ENCODE measurements at places on chromosomes 6 and 20. TPM values are rescaled to one million over a fixed set of nuclear protein-coding genes. Genes with fewer than 3 reads are reported as not detected.

- no peak for DNase-seq
Measured at GRCh38 chr6:154481521-154482013, 28.9 kb downstream of the CNKSR3 start.

GRCh38 chr6:56073315-56073714 is 174.1 kb downstream of the COL21A1 start:
- no peak for DNase-seq

GRCh38 chr20:52289956-52290565 is 98.5 kb upstream of the ZFP64 start:
- no peak for DNase-seq

- no peak for DNase-seq
Measured at GRCh38 chr6:158564243-158565121, 4.6 kb downstream of the TMEM181 start.

The TP53TG5 gene
- not detected for total RNA-seq

The PRDM1 gene
- 1.0 TPM for total RNA-seq

The SYNGAP1 gene
- total RNA-seq, result 2.5 TPM
